Type B pancreatic cell (in vitro differentiated cells): ENCODE measurements at places on chromosomes 2 and 18. TPM values are rescaled to one million over a fixed set of nuclear protein-coding genes. Genes with fewer than 3 reads are reported as not detected.

- DNase-seq: no peak
These were observed 128.2 kb downstream of the SS18 start for GRCh38 chr18:25962176-25962575.

- no peak for DNase-seq
These were observed 490.7 kb upstream of the MEIS1 start for GRCh38 chr2:65944213-65944612.

DNA sequence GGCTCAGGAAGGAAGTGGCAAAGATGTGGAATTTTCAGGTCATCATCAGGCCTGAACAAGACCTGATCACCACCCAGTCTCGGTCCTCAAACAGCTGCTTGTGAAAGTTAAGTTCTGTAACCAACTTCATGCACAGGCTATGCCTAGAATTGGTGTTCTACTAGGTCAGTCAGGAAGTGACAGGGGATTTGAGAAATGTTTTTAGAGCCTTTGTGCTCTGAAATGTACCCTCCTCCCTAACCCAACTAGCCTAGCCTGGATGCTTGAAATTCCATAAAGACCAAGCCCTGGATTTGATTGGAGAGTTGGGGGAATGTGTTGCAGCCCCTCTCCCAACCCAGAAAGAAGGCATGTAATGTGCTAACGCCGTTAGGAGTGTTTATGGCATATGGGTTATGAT lies 63.3 kb downstream of the TGOLN2 start:
- DNase-seq: no peak

- DNase-seq: no peak
These were observed 102.8 kb upstream of the SLC14A2 start for GRCh38 chr18:45512363-45512953.

- DNase-seq: no peak
These were observed 5.3 kb downstream of the PER2 start for GRCh38 chr2:238282861-238283738.

DNA sequence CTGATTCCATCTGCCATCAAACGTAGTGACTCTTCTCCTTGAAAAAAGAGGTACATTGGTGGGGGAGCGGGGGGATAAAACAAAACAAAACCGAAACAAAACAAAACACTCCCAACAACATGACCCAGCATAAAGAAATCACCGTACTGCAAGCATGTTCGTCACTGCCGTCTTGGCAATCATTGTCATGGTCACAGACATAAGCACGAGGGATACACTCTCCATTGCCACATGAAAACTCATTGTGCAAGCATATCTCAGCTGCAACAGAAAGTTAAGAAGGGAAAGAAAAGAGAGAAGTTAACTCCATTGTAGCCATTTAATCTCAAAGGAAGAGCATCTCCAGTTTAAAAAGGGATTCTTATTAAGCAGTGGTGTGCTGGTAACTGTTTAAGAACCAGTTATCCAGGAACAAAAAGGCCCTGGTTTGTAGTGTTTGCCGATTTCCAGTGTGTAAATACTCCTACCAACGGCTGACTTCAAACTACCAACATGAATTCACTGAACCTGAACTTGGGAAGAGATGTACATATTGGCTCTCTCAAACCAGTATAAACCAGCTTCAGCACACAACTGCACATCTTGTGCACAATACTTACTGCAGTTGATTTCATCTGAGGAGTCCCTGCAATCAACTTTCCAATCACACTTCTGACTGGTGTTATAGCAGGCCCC lies 68.2 kb downstream of the LRP2 start:
- no peak for DNase-seq

- no peak for DNase-seq
These were observed 41.2 kb downstream of the SLC8A1 start for GRCh38 chr2:40410695-40411094.

- no peak for DNase-seq
These were observed 140.3 kb downstream of the RPIA start for GRCh38 chr2:88831792-88832248.

- no peak for DNase-seq
These were observed 13.0 kb downstream of the PTMA start for GRCh38 chr2:231720987-231721966.

- DNase-seq: no peak
These were observed 282.8 kb upstream of the HS6ST1 start for GRCh38 chr2:128601298-128602037.

GRCh38 chr2:24568551-24568950 lies 77.5 kb downstream of the NCOA1 start:
- no peak for DNase-seq

GRCh38 chr2:177282181-177282641 lies 17.7 kb upstream of the NFE2L2 start:
- DNase-seq: no peak

GRCh38 chr2:11234309-11234708 lies 79.0 kb downstream of the SLC66A3 start:
- DNase-seq: no peak

DNA sequence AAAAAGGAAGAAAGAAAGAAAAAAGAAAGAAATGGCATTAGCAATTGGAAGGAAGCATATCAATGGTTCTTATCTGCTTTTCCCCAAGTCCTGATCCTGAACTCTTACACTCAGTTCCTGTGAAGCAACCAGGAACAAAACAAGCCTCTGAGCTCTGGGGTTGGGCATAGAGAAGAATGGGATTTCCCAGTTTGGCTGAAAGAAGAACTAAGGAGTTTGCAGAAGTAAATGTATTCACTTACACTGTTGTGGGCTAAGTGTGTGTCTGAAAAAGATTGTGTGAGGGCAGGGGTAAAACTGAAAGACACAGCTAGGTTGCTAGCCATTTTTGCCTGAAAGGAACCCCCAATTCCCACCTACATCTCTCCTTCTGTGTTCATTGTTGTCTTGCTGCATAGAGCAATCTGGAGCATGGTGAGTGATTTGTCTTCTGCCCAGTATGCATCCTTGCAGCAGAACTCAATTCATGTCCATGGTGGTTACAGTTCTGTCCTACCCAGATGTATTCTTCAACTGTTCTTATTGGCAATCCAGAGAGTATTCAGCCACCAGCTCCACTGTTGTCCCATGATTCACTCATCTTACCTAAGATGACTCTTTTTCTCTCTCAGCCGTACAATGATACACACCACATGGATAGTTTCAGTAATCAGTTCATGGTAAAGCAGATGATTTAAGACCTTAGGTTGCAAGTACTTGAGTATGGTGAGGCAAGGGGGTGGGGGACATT lies 348.7 kb downstream of the ARHGAP15 start:
- DNase-seq: no peak

- no peak for DNase-seq
These were observed 68.8 kb upstream of the ZNF397 start for GRCh38 chr18:35172009-35172408.

GRCh38 chr2:138105358-138105757 lies 141.1 kb downstream of the HNMT start:
- DNase-seq: no peak

DNA sequence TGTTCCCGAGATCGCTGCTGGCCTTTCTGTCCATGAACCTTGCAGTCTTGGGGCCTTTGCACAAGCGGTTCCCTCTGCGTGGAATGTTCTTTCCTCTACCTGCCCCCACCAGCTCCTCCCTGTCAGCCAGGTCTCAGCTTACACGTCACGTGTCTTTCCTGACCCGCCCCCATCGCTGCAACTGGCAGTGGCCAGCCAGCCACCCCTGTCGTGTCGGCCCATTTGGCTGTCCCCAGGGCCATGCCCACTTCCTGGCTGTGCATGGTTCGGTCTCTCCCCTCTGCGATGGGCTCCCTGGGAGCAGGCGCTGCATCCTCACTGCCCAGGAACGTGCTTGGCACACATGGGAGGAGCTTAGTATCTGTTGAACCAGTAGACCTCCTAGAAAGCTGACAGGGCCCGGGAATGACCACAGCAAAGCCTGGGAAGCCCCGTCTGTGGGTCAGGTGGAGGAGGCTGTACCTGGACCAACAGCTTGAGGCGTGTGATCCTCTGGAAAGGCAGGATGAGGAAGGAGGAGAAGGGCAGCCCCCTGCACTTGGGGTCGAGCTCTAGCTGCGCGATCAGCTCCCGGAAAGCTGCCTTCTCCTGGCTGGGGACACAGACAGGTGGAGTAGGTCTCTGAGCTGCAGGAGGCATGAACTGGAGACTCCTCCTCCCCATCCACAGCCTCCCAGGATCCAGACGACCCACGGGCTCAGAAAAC lies 21.0 kb downstream of the SNORC start:
- DNase-seq: peak; percentile 64

DNA sequence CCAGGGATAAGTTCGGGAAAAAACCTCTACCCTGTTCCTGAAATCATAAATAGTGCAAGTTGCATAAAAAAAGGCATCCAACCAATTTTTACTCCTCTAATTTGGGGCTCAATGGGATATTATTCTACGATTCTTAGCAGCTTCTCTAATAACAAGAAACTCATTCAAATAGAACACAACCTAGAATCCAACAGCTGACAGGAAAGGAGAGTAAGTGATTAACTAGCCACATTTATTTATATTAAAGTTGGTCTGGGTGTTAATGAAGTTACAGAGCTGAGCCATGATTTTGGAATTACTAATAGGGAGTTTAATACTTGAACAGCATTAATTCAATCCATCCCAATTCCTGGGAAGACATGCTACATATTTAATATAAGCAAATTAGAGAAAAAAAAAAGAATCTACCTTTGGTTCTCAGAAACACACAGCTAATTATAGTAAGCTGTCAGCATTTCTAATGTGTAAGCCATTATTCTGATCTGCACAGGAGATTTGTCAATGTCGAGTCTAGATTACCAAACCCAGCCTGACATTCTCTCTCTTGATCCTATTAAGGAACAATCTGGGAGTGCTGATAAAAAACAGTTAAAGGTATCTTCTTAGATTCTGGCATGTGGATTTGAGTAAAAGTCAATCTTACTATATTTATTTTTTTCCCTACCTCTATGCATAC lies 267.7 kb downstream of the NBAS start:
- DNase-seq: no peak

- DNase-seq: no peak
These were observed 55.5 kb downstream of the CRACDL start for GRCh38 chr2:98880266-98881152.

- peak; percentile 78 for DNase-seq
These were observed 208.8 kb downstream of the CCDC178 start for GRCh38 chr18:33231474-33232317.

- DNase-seq: no peak
These were observed 4.2 kb downstream of the STAMBP start for GRCh38 chr2:73832930-73833329.

- no peak for DNase-seq
These were observed 6.6 kb upstream of the ASNSD1 start for GRCh38 chr2:189654641-189655040.

- DNase-seq: no peak
These were observed 87.4 kb downstream of the MYO3B start for GRCh38 chr2:170265321-170265720.

DNA sequence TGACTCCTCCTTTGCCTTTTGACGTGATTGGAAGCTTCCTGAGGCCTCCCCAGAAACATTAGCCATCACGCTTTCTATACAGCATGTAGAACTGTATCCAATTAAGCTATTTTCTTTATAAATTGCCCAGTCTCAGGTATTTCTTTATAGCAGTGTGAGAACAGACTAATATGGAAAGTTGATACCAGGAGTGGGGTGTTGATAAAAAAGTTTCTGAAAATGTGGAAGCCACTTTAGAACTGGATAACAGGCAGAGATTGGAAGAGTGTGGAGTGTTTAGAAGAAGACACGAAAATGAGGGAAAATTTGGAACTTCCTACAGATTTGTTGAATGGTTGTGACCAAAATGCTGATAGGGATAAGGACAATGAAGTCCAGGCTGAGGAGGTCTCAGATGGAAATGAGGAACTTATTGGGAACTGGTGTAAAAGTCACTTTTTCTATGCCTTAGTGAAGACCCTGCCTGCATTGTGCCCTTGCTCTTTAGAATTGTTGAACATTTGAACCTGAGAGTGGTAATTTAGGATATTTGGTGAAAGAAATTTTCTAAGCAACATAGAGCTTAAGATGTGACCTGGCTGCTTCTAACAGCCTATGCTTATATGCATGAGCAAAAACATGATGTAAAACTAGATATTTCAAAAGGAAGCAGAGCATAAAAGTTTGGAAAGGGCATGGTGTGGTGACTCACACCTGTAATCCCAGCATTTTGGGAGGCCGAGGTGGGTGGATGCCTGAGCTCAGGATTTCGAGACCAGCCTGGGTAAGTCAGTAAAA lies 969.7 kb downstream of the DSC3 start:
- no peak for DNase-seq

- no peak for DNase-seq
These were observed 230.6 kb downstream of the DOK6 start for GRCh38 chr18:69631281-69631680.

The SLC40A1 gene
- 23.0 and 78.9 TPM in 2 replicates for total RNA-seq

The SERTAD2 gene
- 19.2 and 26.2 TPM in 2 replicates for total RNA-seq

The KCNE4 gene
- total RNA-seq: 2.5 and 3.2 TPM in 2 replicates

The LINC00305 gene
- total RNA-seq: not detected in 2 replicates

The CDH2 gene
- total RNA-seq: 38.2 and 145 TPM in 2 replicates
